Aorta (tissue), 5 donors: ENCODE measurements at places on chromosomes 11 and 22. TPM values are rescaled to one million over a fixed set of nuclear protein-coding genes. Genes with fewer than 3 reads are reported as not detected.

DNA sequence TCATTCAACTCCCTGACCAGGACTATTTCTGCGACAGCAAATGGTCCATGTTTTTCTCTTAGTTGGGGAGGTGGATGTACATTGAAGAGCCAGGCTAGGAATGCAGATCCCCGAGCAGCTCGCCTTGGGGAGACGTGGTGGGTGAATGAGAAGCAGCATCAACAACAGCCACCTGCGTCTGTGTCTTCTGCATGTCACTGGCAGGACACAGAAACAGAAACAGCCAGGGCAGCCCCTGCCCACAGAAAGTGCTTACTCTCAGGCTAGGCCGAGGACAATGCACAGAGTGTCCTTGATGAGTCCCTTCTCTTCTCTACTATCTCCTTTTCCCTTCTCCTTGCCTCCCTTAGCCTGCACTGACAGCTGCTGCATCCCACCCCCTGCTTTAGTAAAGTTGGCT, 541.9 kb upstream of the CADM1 start:
- H3K4me1 ChIP-seq = no peaks in the 10 kb centered on the region
- no peak overlapping the region for H3K4me3 ChIP-seq
- DNase-seq = no peak
- no peaks in the 10 kb centered on the region for H3K27me3 ChIP-seq

SERPING1 gene
- 1,015 TPM for total RNA-seq

FOLR2 gene
- total RNA-seq = 27.7 TPM

GRCh38 chr11:108871152-108871551, 206.3 kb downstream of the DDX10 start:
- H3K27ac ChIP-seq = no peak overlapping the region
- H3K27me3 ChIP-seq = no peaks in the 10 kb centered on the region

CENPM gene
- total RNA-seq = 0.84 TPM

DNA sequence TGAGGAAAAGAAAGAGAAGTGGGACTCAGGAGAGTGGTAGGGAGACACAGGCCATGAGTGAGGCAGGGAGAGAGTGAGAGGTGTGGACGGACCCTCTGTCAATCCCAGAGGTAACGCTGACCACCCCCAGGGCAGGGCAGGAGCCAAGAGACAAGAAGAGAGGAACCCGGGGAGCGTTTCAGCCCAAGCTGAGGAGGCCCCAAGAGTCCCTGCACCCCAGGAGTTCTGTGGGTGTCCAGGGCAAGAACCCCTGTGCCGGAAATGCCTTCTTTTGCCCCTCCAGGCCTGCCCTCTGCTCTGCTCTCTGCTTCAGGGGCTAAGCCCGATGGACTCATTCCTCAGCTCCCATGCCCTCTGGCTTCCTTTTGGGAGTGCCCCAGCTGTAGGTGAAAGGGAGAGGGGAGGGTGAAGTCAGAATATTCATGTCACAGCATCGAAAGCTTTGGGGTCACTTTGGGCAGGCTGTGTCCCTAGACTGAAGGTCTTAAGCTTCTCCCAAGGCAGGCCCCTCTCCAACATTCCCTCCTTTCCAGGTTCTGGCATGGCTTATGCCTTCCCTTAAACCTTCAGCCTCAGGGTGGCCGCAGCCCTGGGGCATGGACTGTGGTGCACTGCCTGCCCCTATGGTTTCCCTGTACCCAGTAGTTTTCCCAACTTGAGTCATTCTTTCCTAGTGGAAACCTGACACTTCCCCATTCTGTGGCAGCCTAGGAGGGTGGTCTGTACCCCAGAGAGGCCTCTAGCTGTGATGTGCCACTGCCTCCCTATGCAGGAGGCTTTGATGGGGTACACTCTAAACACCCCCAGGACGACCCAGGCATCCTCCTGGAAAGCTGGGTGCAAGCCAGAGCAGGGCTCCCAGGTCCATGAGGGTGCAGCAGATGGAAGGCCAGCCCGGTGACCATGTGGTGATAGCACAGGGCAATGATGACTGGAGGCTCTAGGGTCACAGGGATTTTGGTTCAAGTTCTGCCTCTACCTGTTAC, 27.1 kb downstream of the MYEOV start:
- no peaks in the 10 kb centered on the region for H3K4me1 ChIP-seq
- no peak overlapping the region for H3K4me3 ChIP-seq
- H3K36me3 ChIP-seq = no peaks in the 10 kb centered on the region
- H3K27me3 ChIP-seq = no peaks in the 10 kb centered on the region
- DNase-seq = no peak

OR5D18 gene
- not detected for total RNA-seq

SLC43A3 gene
- 97.8 TPM for total RNA-seq

GRM5 gene
- total RNA-seq = 4.3 TPM

TSSK2 gene
- not detected for total RNA-seq

RELT gene
- total RNA-seq = 11.5 TPM

GRCh38 chr11:69816671-69817070, 2.5 kb downstream of the FGF3 start:
- H3K27me3 ChIP-seq = no peaks in the 10 kb centered on the region
- H3K27ac ChIP-seq = no peak overlapping the region
